ENCODE measurements at places on chromosomes 5 and 9.

DNA sequence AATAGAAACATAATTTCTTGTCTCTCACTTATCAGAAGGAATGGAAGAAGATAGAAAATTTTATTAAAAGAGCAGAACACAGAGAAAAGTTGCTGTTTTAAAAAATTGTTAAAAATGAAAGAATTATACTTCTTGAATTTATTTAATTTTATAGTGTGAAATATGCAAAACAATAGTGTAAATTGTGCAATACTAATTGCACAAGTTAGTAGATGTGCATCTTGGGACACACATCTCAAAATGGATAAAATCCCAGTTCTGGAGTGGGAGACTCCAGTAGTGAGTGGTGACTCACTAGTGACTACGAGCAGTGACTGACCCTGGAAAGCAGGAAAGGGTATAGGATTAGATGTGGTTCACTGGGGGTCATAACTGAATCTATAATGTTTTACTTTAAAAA is 223.2 kb downstream of the MSX2 start:
- DNase-seq, result no peak

- no peak for DNase-seq
Observed at GRCh38 chr9:69149321-69149807, 24.7 kb upstream of the TJP2 start.

DNA sequence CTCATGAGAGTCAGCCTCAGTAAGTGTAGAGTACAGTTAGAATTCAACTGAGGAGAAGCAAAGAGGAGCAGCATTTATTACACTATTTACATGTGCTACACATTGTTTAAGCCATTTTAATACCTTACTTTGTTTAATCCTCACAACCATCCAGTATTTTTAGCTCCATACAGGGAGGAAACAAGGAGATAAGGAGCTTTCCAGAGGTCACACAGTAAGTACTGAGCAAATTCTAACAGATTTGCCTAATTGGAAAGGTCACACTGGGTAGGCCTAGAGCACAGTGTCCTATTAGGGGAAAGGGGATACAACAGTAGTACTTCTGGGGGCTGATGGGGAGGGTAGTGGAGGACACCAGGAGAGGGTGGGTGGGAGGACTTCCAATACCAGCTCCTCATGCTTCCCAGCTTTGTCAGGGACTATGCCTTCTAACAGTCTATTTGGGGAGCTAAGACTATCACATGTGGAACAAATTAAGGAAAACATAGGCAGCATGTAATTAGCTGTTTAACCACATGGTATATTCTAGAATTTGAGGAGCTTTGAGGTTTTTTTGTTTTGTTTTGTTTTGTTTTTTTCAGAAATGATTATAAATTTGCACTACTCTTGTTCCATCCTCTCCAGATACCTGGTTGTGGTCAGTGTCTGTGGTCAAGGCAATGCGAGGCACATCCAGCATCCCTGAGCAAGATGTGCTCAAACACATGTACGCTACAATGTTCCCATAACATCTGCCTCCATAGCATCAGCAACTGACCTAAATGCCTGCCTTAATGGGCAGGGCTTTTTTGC is 96.0 kb upstream of the SLC12A2 start:
- DNase-seq, result no peak

DNA sequence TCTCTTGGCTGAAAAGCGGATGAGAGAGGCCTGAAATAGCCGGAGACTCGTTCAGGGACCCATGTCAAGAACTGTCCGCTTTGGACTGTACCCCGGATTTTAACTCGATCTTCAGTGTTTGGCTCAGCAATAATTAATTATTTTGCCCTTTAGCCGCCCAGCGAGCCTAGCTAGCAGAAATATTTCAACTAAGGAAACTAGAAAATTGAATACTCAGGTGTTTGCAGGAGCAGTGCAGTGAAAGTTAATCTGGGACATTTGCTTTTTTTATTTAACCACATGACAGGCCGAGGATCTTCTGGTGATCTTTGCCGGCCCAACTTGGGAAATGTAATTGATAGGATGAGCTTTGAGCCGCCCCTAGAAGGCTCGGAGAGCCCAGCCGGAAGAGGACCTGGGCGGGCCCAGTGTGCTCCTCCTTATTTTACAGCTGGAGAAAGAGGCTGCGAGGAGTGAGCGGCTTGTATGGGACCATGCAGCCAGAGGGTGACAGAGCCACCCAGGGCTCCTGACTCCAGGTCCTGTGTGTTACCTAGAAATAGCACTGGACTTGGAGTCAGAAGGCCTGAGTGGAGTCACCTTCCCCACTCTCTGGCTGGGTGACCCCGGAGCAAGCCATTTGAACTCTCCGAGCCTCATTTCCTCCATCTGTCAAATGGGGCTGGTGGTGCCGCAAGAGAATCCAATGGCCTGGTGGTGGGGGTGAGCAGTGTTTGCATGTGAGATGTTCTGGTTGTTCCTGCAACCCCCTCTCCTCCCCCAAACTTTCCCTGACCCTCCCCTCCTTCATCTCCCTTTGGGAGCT is 2.4 kb downstream of the PPARGC1B start:
- no peak for DNase-seq

DNA sequence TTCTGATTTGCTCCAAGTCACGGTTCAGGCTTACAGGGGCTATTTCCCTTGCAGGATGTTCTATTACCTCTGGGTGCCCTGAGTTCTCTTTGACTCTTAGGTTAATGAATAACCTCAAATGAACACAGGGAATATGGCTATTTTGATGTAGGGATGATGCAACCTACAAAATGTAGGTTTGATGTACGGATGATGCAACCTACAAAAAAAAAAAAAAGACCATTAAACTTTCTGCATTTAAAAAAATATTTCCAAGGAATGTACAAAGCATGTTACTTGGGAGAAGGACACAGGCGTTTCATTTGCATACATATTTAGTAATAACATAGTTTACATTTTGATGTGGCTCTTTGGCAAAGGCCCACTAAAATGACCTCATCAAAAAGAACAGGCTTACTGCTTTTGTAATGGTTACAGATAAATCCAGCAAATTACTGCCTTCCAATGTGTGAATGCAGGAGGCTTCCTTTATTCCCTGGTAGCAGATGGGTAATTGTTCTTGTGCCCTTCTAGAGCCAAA is 36.3 kb downstream of the ZNF474 start:
- no peak for DNase-seq

DNA sequence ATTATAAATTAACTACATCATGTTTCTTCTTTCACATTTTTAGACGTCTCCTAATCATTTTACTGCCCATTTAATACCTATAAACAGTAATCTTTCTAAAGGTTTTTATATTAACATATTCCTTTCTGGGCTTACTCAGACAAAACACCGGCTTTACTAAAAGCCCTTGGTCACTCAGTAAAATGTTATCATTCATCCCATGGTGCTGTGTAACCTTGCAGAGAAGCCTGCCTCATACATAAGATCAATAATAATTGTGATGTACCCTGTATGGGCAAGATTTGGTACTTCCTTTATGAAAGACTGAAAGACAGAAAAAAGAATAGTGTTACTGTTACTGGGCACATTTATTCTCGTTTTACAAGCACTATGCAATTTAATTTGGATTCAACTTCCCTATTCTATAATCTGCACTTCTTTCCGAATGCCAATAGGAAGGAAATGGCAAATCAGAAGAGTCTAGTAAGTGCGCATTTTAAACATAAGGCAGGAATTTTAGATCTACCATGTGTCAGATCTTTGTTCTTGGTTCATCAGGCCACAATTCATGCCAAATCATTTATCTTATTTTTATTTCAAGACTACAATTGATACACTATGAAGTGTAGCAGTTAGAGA is 522.2 kb downstream of the CSNK1G3 start:
- DNase-seq, result no peak

- no peak for DNase-seq
Observed at GRCh38 chr9:99513441-99514112, 291.5 kb downstream of the SEC61B start.

GRCh38 chr9:75692309-75692708 is 198.2 kb upstream of the PCSK5 start:
- no peak for DNase-seq

- no peak for DNase-seq
Observed at GRCh38 chr5:39420482-39421145, 4.2 kb downstream of the DAB2 start.

DNA sequence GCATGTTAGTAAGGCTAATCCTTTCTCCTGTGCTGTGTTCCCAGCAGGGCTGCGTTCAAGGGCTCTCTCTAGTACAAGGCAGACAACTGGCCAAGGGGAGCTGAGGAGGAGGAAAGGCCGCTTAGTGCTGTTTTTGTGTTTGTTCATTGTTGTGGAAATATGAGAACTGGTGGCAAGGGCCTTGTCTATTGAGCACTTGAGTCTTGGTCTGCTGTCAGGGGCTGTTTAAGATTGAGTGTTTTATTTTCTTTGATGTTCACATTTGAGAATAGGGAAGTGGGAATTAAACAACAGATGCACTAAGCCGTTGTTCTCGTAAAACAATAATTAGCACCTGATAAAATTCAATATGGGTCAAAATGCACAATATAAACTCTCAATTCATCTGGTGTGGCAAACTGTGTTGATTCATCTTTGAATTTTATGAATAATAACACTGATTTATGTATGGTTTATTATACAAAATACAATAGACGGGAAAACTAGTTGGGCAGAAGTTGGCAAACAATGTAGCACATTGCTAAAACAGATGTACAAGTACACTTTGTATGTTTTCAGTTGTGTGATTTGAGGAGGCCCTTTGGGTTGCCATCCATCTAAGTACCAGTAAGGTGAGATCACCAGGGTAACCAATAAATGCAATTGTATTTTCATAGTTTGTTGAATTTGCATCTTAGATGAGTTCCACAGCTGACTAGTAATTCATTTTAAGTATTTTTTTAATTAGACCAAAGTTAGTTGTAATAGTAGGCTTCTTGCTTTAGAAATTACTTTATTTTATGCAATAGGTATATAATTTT is 97.6 kb upstream of the GRHPR start:
- no peak for DNase-seq

- no peak for DNase-seq
Observed at GRCh38 chr5:163529698-163530097, 24.3 kb downstream of the MAT2B start.

GRCh38 chr9:87595610-87596009 is 97.9 kb downstream of the DAPK1 start:
- DNase-seq, result no peak

DNA sequence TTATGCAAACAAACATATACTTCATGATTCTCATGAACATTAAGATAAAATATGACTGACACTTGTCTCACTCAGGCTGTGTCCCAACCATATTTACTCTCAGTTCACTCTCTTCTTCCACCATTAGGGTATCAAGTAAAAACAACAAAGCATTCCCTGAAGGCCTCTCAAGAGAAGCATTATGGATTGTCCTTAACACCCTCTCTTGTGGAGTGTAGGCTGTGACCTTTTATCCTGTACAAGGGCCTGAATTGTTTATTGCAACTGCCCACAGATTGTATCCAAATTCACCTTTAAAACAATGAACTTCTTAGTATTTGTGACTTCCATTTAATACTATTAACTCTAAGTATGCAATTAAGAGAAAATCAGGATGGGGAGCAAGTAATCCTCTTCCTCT is 78.1 kb downstream of the RICTOR start:
- DNase-seq, result no peak

- DNase-seq, result no peak
Observed at GRCh38 chr5:154518438-154518867, 40.4 kb upstream of the HAND1 start.

GRCh38 chr5:143543358-143544255 is 140.1 kb upstream of the NR3C1 start:
- DNase-seq, result no peak

GRCh38 chr9:124721109-124721906 is 49.8 kb downstream of the NR6A1 start:
- no peak for DNase-seq

DNA sequence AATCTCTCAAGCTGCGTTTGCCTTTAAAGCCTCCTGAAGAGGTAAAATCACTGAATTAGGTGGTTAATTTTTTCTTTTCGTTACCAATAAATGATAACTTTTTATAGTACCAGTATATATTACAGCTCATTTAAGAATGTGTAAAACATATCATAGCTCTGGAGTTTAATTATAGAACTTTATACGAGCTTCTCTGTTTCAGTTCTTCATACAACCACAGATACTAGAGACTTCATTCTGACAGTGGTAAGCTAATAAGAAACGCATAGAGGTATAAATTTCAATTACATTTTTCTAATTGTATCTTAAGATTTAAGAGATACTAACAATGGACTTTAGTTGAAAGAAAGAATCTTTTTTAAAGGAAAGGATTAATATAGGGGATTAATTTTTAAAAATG is 73.9 kb downstream of the PBX3 start:
- no peak for DNase-seq

GRCh38 chr5:2207109-2207399 is 324.3 kb upstream of the IRX4 start:
- DNase-seq, result no peak

GRCh38 chr9:85167146-85167545 is 497.6 kb downstream of the NTRK2 start:
- no peak for DNase-seq

- DNase-seq, result peak; percentile 57
Observed at GRCh38 chr5:157271740-157272271, 5.9 kb downstream of the CYFIP2 start.

- no peak for DNase-seq
Observed at GRCh38 chr9:77997611-77998284, 33.9 kb downstream of the GNAQ start.

DNA sequence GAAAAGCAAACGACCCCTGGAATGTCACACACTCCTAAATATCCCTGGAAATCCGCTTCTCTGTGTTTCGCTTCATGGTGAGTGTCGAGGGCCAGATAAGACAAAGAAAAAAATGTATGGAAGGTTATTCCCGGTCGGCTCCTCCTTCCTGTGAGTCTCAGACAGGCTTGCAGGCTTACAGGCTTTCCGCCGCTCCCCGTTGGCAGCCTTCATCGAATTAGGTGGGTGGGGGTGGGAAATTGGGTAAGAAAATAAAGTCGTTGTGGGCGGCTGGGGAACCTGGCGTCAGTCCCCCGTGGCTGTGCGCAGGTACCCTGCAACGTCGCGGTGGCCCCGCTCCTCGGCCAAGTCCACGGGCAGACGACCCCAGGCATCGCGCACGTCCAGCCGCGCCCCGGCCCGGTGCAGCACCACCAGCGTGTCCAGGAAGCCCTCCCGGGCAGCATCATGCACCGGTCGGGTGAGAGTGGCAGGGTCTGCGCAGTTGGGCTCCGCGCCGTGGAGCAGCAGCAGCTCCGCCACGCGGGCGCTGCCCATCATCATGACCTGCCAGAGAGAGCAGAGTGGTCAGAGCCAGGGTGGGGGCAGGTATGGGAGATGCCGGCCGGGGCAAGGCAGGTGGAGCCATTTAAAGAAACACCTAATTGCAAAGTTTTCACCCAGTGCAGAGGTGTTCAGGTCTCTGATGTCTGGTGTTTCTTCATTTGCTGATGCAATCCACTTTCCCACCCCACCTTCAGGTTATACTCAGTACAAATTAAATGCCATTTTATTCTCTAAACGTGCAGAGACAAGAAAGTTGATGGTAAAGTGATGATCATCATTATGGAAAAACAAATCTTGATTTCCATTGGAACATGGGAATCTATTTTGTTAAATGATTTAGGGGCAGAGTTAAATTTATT is 3.2 kb downstream of the CDKN2B start:
- no peak for DNase-seq

GRCh38 chr9:109035684-109036423 is 22.6 kb upstream of the CTNNAL1 start:
- no peak for DNase-seq
